ENCODE measurements at places on chromosomes 2 and 18.

GRCh38 chr18:77095391-77096371, 36.9 kb downstream of the MBP start:
- no peaks in the 10 kb centered on the region for H3K36me3 ChIP-seq
- H3K27me3 ChIP-seq = no peaks in the 10 kb centered on the region
- DNase-seq = no peak
- H3K4me3 ChIP-seq = no peak overlapping the region
- peaks cover 11% of the 10 kb centered on the region for H3K4me1 ChIP-seq

- no peak overlapping the region for H3K27ac ChIP-seq
- peak; percentile 4 for DNase-seq
- no peaks in the 10 kb centered on the region for H3K36me3 ChIP-seq
- no peaks in the 10 kb centered on the region for H3K27me3 ChIP-seq
Measured at GRCh38 chr2:140256080-140256479, 1475.9 kb upstream of the NXPH2 start.

DNA sequence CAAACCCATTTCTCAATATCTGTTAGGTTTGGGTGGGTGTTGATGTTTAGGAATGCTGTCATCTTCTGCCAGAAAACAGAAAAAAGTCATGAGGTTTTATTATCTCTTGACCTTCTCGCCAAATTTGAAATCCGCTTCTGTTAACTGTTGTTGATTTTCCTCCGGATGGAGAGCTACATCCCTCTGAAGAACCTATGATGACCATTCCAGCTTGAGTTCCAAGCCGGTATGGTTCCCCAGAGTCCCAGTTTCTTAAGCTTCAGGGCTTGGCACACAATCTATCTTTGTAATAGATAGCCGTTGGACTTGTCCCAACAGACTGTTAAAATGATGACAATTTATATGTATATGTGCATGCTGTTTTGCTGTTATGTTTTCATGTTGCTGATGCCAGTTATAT, 1201.0 kb downstream of the LRP1B start:
- no peaks in the 10 kb centered on the region for H3K4me1 ChIP-seq
- no peak for DNase-seq
- no peak overlapping the region for H3K27ac ChIP-seq
- no peak overlapping the region for H3K4me3 ChIP-seq
- no peaks in the 10 kb centered on the region for H3K36me3 ChIP-seq
- no peaks in the 10 kb centered on the region for H3K27me3 ChIP-seq

- peaks cover 24% of the 10 kb centered on the region for H3K4me1 ChIP-seq
- no peaks in the 10 kb centered on the region for H3K27me3 ChIP-seq
- peak overlapping the region; percentile 35 for H3K4me3 ChIP-seq
- H3K36me3 ChIP-seq = no peaks in the 10 kb centered on the region
- H3K27ac ChIP-seq = peak overlapping the region; percentile 52
Measured at GRCh38 chr2:113877711-113878598, 11.9 kb upstream of the ACTR3 start.

- peaks cover 9% of the 10 kb centered on the region for H3K27me3 ChIP-seq
- H3K4me3 ChIP-seq = no peak overlapping the region
- no peaks in the 10 kb centered on the region for H3K4me1 ChIP-seq
Measured at GRCh38 chr2:147449323-147449991, 395.4 kb upstream of the ACVR2A start.

DNA sequence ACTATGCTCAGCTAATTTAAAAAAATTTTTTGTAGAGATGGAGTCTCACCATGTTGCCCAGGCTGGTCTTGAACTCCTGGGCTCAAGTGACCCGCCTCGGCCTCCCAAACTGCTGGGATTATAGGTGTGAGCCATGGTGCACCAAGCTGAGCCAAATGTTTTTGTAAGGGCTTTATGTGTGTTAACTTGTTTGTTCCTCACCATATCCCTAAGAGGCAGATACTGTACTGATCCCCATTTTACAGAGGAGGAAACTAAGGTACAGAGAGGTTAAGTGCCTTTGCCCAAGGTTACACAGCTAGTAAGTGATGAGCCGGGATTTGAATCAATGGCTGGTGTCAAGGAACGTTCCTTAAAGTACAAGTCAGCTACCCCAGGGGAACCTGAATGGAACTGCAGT, 85.3 kb upstream of the KLF7 start:
- H3K4me1 ChIP-seq = peaks cover 76% of the 10 kb centered on the region
- DNase-seq = peak; percentile 19
- H3K4me3 ChIP-seq = no peak overlapping the region
- peak overlapping the region; percentile 94 for H3K27ac ChIP-seq
- H3K36me3 ChIP-seq = no peaks in the 10 kb centered on the region

DNA sequence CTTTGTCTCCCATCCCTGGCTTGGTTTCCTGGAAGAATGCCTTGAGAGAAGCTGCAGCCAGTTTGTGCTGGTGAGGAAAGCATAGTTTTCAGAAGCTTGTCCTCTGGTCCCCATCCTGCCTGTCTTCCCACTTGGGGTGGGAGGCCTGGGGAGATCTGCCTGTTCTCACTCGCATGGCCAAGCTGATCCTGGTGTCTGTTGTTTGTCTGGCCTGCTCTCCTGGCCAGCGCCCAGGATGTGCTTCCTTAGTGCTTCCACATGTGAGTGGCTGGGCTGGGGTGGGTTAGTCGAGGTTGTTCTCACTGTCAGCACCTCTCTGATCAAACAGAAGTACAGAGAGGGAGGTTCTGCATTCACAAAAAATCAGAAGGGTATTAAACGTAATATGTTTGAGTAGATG, 49.5 kb downstream of the PTPRM start:
- peak overlapping the region; percentile 71 for H3K27ac ChIP-seq
- no peaks in the 10 kb centered on the region for H3K36me3 ChIP-seq
- DNase-seq = peak; percentile 57

GRCh38 chr2:168496906-168497305, 40.8 kb downstream of the CERS6 start:
- no peaks in the 10 kb centered on the region for H3K27me3 ChIP-seq
- H3K36me3 ChIP-seq = no peaks in the 10 kb centered on the region
- no peak overlapping the region for H3K27ac ChIP-seq
- H3K4me1 ChIP-seq = no peaks in the 10 kb centered on the region

DNA sequence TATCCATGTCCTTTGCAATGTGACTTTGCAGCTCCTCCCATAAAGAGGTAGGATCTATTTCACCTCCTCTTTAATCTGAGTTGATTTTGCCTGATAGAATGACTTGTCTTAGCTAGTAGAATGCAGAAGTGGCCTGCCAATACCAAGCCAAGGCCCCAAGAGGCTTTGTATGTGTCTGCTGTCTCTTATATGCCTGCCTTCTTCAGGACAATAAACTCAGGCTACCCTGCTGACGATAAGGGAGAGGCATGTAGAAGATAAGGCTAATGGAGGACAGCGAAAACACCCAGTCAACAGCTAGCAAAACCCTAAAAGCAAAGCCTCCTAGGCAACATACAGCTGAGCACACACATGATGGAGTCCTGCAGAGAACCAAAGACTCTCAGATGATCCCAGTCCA, 1.8 kb upstream of the ZC3H8 start:
- no peaks in the 10 kb centered on the region for H3K27me3 ChIP-seq
- H3K4me3 ChIP-seq = no peak overlapping the region
- H3K27ac ChIP-seq = no peak overlapping the region
- no peaks in the 10 kb centered on the region for H3K36me3 ChIP-seq
- 0 out of 2 replicates have a peak, but pooled peaks cover 10% of the 10 kb centered on the region for H3K4me1 ChIP-seq
- DNase-seq = no peak

DNA sequence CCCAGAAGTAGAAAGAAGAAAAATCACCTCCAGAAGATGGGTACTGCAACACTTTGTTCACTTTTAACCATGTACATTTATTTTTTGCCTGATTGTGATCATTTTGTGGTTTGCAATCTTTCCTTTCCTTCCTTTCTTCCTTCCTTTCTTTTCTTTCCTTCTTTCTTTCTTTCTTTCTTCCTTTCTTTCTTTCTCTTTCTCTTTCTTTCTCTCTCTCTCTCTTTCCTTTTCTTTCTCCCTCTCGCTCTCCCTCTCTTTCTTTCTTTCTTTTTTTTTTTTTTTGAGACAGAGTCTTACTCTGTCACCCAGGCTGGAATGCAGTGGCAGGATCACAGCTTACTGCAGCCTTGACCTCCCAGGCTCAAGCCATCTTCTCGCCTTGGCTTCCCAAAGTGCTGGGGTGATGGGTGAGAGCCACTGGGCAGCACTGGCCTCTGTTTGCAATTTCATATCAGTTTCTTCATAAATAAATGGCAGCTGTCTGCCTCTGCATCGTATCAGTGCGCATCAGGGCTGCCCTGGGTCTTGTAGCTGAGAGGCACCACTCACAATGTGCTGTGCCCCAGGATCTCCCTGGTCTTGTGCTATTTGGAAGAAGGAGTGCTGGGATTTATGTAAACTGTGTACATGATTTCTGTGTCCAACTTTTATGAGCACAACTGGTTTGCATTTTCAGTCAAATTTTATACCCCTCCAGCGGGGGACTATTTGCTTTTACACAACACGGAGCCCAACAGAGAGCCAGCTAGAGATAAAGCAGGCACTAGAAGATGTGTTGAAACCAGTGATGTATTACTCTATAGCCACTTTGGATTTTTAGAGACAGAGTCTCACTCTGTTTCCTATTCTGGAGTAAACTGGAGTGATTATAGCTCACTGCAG, 6.9 kb upstream of the LIMS2 start:
- H3K4me1 ChIP-seq = no peaks in the 10 kb centered on the region
- no peak for DNase-seq
- H3K27me3 ChIP-seq = peaks cover 7% of the 10 kb centered on the region
- no peak overlapping the region for H3K27ac ChIP-seq

- peak overlapping the region; percentile 89 for H3K27ac ChIP-seq
- peak; percentile 61 for DNase-seq
- H3K27me3 ChIP-seq = no peaks in the 10 kb centered on the region
- no peak overlapping the region for H3K4me3 ChIP-seq
- H3K36me3 ChIP-seq = no peaks in the 10 kb centered on the region
Measured at GRCh38 chr2:37625796-37626571, 45.5 kb downstream of the CDC42EP3 start.

- no peak overlapping the region for H3K27ac ChIP-seq
- no peaks in the 10 kb centered on the region for H3K4me1 ChIP-seq
- no peaks in the 10 kb centered on the region for H3K27me3 ChIP-seq
- peak; percentile 65 for DNase-seq
- no peaks in the 10 kb centered on the region for H3K36me3 ChIP-seq
Measured at GRCh38 chr2:55511508-55512124, 7.9 kb upstream of the CFAP36 start.

DNA sequence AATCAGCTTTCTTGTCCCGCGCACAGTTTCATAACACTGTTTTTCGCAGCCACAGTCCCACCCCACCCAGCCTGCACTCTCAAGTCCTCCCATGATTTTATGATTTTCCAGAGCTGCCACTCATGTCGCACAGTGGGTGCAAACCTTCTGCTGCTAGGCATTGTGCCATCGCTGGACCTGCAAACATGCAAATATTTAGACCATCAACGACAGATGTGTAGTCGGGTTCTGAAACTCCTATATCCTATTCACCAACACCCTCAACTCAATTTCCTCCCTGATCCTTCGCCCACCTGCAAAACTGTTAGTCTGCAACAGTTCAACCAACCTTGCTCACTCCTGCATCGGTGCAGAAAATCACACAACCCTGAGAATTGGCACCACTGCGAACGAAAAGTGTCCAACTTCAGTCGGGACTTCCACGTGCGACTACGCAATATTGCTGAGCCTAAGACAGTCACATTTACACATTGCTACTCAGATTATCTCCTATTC, 871 bp upstream of the ALS2 start:
- H3K27ac ChIP-seq = peak overlapping the region; percentile 77
- H3K4me1 ChIP-seq = peaks cover 39% of the 10 kb centered on the region
- H3K4me3 ChIP-seq = peak overlapping the region; percentile 82
- H3K27me3 ChIP-seq = no peaks in the 10 kb centered on the region

- H3K4me3 ChIP-seq = no peak overlapping the region
- no peak for DNase-seq
- H3K36me3 ChIP-seq = no peaks in the 10 kb centered on the region
- 0 out of 2 replicates have a peak, but pooled peaks cover 2% of the 10 kb centered on the region for H3K4me1 ChIP-seq
Measured at GRCh38 chr2:231682603-231683291, 25.6 kb upstream of the PTMA start.

DNA sequence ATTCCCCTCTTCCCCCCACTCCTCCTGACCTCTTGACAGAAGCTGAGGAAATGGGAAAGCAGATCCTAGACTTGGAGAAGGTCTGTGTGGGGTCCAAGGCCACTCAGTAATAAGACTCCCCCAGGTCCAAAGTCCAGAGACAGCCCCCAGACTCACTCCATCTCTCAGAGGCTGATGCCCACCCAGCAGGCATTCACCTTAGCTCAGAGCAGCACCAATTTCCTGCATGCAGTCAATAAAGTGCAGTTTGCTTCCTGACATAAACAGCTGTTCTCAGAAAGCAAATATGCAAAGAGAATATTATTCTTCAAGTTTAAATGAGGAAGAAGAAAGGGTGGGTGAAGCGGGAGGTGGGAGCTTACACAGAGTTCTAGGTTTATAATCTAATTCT, 84.1 kb upstream of the RTN4 start:
- no peak for DNase-seq
- no peaks in the 10 kb centered on the region for H3K36me3 ChIP-seq
- H3K4me1 ChIP-seq = peaks cover 10% of the 10 kb centered on the region
- H3K27me3 ChIP-seq = no peaks in the 10 kb centered on the region
- peak overlapping the region; percentile 80 for H3K4me3 ChIP-seq

- no peaks in the 10 kb centered on the region for H3K27me3 ChIP-seq
- no peak overlapping the region for H3K27ac ChIP-seq
- H3K36me3 ChIP-seq = no peaks in the 10 kb centered on the region
Measured at GRCh38 chr2:96025194-96025492, 9.6 kb downstream of the GPAT2 start.

- peaks cover 9% of the 10 kb centered on the region for H3K4me1 ChIP-seq
- DNase-seq = peak; percentile 92
- H3K4me3 ChIP-seq = no peak overlapping the region
- H3K27me3 ChIP-seq = no peaks in the 10 kb centered on the region
- peak overlapping the region; percentile 22 for H3K27ac ChIP-seq
Measured at GRCh38 chr18:3665780-3666525, 216.0 kb downstream of the TGIF1 start.

- peak; percentile 60 for DNase-seq
- peak overlapping the region; percentile 54 for H3K27ac ChIP-seq
- H3K36me3 ChIP-seq = 0 out of 2 replicates have a peak, but pooled peaks cover 11% of the 10 kb centered on the region
- H3K4me3 ChIP-seq = peak overlapping the region; percentile 80
Measured at GRCh38 chr2:74530239-74531187, 780 bp downstream of the HTRA2 start.

- DNase-seq = peak; percentile 82
- no peaks in the 10 kb centered on the region for H3K27me3 ChIP-seq
- no peak overlapping the region for H3K4me3 ChIP-seq
- H3K4me1 ChIP-seq = peaks cover 5% of the 10 kb centered on the region
- H3K36me3 ChIP-seq = no peaks in the 10 kb centered on the region
- H3K27ac ChIP-seq = peak overlapping the region; percentile 51
Measured at GRCh38 chr2:71536226-71536671, 82.9 kb downstream of the DYSF start.

GRCh38 chr2:98772536-98772935, 41.6 kb upstream of the MGAT4A start:
- no peak overlapping the region for H3K4me3 ChIP-seq
- H3K4me1 ChIP-seq = no peaks in the 10 kb centered on the region
- H3K27ac ChIP-seq = no peak overlapping the region
- peaks cover 14% of the 10 kb centered on the region for H3K27me3 ChIP-seq
- no peak for DNase-seq
